ENCODE measurements at places on chromosomes 6 and 20.

- no peak for DNase-seq
These were observed 8.2 kb downstream of the HDDC2 start for GRCh38 chr6:125293587-125293986.

- peak; percentile 36 for DNase-seq
These were observed 792 bp downstream of the SLC23A2 start for GRCh38 chr20:5000263-5001173.

DNA sequence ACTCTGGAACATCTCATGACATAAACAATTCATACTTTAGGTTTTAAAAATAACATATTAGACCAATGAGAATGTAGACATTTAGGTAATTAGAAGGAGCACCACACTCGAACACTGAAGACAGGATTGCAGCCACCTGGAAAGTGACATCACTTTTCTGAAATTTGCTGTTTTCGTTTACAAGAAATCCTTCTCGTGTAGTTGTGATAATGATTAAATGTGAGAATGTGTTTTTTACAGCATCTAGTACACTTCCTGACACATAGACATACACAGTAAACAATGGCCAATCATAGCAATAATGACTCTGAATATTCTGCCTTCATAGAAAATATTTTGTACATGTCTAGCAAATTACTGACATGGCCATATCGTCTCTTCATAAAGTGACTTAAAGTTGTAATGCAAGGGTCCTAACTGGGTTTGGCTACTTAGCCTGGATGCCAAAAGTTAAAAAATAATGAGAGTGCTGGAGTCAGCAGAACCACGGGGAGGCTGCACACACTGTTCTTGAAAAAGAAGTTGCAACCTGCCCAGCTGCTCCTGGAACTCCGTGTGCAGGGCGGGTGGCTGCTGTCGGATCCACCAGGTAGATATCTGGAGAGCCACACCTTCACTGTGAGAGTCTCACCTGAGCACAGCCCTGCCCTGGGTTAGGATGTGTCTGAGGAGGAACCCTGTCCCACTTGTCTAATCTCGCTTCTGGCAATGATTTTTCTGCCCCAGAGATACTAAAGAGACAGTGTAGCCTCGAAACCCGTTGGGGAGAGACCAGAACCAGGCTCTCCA, 212.9 kb downstream of the QKI start:
- DNase-seq: no peak

- no peak for DNase-seq
These were observed 126.8 kb downstream of the ALDH8A1 start for GRCh38 chr6:134822920-134823709.

GRCh38 chr6:89139509-89140346, 6.1 kb upstream of the PM20D2 start:
- DNase-seq: no peak

DNA sequence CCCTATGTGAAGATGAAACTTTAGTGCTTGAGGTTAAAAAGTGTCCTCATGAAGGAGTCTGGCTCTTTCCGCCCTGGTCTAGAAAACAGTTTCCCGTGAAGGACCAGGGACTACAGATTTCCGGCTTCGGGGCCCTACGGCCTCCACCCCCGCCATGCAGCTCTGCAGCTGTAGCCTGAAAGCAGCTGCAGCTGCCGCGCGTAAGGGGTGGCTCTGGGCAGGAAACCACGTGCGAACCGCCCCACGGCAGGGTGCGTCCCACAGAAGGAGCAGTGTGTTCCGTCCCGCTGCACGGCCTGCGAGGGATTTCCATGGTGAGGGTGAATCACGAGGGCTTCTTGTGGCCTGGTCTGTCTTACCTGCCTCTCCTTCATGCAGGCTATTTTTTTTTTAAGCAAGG, 117.0 kb downstream of the ERMARD start:
- DNase-seq: no peak

- no peak for DNase-seq
These were observed 44.3 kb downstream of the TRERF1 start for GRCh38 chr6:42407379-42407778.

DNA sequence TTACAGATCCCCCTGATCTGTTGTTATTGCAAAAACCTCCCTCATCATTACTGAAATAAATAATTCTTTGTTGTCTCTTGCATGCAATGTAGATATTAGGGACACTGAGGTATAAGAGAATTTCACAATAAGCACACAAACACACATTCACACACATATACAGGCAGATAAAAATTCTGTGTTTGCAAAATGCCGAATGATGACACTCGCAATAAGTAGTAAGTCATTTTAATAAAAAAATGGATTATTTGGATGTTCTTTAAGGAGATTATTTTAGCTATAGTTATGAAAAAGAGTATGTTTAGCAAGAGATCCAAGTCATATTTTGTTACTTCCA, 13.6 kb downstream of the DEFB114 start:
- no peak for DNase-seq

DNA sequence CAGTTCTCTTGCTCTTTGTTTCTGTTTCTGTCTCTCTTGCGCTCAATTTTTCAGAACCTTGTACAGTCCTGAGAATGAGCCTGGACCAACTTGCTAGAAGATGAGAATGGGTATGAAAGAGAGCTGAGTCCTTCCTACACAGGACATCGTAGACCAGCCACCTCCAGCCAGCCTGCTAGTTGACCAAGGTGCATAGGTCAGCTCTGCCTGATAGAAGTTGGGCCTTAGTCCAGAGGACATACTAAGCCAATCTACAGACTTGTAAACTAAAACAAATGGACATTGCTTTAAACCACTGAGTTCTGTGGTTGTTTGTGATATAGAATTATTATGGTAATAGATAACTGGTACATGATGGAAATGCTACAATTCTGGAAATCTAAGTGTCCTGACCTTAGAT, 236.4 kb upstream of the ZFP64 start:
- DNase-seq: no peak

GRCh38 chr20:21104921-21105320, 1.2 kb downstream of the LINC00237 start:
- DNase-seq: no peak

Data from activated CD4-positive, CD25-positive, alpha-beta regulatory T cell treated with anti-CD3 and anti-CD28 coated beads, Interleukin-2, amount 50 U/mL, for 72 hours (primary cell).